Inflammatory macrophage (primary cell): ENCODE measurements at places on chromosomes 13 and 19.

DNA sequence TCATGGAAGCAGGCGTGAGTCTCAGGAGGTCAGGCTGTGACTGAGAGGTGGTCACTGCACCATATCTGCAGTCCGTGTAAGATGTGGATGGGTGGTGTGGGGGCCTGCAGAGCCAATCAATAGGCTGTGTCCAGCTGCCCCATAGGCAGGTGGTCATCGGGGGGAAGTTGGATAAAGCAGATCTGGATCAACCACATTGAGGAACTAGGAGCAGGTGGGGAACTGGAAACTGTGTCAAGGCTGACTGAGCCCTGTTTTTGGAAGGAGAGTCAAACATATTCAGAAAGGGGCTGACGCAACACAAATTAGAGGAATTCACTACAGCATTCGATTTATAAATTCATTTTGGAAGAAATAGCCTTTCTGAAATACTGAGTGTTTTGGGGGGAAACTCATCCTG lies 15.0 kb downstream of the CLEC4M start:
- peak; percentile 59 for DNase-seq

DNA sequence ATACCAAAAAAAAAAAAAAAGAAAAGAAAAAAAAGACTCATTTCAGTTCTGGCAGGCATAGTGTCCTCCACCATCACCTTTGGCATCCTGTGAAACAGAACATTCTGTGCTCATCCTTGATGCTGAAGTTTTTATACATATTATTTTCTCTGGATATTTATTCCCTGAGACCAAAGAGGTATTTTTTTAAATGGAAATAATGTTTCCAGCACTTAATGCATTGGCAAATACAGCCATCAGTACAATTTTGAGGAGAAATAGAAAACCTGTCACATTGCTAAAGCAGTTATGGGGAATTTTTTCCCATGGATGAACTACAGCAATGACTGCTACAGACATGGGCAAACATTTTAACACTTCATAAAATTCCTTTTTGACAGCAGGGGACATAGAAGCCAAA lies 312.4 kb downstream of the DNAJC15 start:
- DNase-seq: no peak

DNA sequence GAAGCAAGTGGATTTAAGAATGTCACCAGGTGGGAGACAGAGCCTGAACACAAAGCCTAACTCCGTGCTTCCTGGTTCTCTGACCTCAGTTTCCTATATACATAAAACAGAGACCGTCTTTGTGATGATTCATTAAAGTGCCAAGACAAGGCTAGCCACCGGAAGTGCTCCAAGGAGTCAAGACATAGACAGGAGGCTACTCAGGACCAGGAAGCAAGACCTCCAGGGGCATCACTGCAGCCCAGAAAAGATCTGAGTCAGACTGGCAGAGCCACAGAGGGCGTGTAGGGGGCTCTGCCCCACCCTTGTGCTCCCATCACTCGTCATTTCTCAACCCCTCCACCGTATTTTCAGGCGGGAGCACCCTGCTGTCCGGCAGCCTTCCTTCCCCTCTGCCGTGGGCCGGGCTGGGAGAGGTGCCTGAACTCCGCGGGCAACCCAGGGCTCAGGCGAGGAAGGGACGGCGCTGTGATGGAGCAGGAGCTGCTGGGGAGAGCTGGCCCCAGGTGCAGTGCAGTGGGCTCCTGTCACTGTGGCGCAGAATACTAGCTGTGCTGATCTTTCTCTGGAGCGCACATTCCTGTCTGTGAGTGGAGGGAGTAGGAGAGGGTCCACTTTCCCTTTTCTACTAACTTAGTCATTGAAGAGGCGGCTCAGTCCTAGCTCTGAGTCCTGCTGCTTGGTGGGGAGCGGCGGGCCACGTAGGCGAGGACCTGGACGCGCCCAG lies 134.7 kb upstream of the GPR12 start:
- DNase-seq: no peak

DNA sequence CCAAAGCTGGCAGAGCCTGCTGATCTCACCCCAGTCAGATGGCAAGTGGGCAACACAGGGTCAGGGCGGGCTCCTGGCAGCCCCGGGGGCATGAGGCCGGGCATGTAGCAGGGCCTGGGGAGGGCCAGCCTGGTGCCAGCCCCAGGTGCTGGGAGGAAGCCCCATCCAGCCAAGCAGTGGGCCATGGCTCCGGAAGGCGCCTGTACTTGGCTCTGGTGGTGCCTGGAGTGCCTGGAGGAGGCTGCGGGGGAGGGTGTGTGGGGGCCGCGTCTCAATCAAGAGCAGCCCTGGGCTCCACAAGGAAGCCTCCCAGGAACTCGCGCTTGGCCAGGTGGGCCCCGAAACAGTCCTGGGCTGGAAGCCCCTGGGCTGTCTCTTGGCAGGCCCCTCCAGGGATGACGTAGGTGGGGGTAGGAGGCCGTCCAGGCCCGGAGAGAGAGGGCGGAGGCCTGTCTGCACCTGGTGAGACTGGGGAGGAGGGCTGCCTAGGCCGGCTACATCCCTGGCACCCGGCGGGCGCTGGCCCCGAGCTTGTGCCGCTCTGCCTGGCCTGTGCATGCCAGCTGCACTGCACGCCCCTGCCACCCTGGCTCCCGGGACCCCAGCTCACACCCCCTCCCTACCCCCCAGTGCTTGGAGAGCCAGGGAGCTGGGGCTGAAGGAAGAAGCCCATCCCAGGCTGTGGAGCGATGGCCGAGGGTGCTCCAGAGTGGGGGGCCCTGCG lies 45.9 kb downstream of the COMP start:
- DNase-seq: no peak

GRCh38 chr13:40236566-40237168 lies 429.8 kb downstream of the FOXO1 start:
- DNase-seq: no peak

DNA sequence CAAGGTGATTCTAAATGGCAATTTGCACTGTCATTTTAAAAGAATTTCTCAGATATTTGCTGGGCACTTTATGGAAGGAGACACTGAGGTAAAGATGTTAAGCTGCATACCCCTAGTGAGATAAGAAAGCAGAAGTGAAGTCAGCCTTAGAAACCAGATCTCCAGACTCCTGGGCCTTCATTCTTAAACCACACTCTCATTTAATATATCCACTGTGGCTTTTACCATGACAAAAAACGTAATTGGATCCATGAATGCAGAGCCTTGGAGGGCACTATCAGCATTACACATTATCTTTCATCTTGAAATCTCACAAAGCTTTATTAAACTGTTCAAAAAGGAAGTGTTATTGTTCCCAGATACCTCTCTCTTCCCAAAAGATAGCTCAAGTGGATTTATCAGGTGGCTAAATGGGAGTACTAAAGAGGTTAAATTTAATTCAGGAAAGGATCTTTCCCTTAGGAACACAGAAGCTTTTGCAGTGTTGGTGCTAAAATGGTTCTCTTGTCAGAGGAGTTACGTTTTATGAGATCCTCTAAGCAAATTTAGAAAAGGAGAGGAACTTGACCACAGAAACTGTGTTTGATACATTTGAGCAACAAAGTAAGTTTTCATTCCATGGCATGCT lies 1060.4 kb downstream of the EFNB2 start:
- DNase-seq: no peak

DNA sequence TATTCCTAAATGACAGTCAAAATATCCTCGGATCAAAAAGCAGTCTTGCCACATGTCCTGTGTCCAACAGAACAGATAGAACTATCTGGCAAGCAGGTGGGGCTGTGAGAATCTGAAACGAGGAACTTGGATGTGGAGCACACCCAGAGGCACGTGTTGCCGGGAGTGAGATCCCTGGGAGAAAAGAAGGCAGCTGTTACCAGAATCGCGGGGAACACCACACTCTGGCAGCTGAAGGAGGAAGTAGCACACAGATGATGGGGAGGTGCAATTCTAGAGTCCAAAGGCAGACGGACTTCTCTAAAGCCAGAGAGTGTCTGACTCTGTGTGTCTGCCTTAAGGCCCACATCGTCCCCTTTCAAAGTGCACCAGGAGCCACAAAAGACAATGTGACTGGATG lies 22.3 kb downstream of the SLC7A1 start:
- peak; percentile 51 for DNase-seq

DNA sequence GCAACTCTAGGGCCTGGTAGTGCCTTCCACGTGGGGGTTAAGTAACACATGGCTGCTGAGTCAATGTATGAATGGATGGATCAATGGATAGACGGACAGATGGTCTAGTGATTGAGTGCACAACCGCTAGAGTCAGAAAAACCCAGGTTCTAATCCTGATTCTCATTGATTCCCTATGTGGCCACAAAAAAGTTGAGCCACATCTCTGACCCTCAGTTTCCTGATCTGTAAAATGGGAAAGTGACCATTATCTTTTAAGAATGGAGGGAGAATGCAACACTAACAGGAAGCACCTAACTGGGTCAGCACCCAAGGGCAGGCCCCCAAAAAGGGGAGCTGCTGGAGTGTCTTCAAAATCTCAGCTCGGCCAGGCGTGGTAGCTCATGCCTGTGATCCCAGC lies 2.6 kb downstream of the SMIM7 start:
- DNase-seq: no peak

- DNase-seq: no peak
Observed at GRCh38 chr13:110610955-110611595, 4.3 kb upstream of the NAXD start.

DNA sequence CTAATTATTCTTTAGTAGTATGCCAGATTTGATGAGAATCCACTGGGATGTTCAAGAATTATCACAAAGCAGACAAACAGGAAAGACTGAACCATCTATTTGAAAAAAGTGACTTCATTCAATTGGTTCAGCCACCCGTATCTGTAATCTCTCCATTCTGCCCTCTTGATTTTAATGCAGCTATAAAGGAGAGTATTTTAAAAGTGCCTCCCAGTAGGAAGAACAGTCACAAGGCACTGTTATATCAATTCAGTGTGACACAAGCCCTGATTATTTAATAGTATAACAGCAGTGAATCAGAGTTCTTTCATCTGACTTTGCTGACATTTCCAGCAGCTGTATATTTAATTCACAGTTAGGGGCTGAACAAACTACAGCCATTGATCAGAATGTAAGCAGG lies 77.3 kb upstream of the SLAIN1 start:
- no peak for DNase-seq

DNA sequence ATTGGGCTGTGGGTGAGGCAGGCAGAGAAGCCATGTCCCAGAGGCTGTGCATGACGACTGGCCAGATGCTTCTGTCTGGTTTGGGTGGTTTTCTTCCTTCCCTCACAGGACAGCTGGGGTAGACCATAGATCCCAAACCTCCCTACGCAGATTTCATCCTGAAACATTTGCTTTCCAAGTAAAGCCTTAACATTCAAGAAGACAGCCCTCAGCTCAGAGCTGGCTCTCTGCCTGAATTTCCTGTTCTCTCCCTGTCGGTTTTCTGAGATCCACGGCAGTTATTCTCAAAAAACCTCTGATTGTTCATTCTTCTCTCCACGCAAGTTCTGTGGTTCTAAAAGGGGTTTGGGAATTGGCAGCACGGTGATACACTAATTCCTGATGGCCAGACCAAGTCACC lies 25.3 kb downstream of the UQCRFS1 start:
- no peak for DNase-seq

DNA sequence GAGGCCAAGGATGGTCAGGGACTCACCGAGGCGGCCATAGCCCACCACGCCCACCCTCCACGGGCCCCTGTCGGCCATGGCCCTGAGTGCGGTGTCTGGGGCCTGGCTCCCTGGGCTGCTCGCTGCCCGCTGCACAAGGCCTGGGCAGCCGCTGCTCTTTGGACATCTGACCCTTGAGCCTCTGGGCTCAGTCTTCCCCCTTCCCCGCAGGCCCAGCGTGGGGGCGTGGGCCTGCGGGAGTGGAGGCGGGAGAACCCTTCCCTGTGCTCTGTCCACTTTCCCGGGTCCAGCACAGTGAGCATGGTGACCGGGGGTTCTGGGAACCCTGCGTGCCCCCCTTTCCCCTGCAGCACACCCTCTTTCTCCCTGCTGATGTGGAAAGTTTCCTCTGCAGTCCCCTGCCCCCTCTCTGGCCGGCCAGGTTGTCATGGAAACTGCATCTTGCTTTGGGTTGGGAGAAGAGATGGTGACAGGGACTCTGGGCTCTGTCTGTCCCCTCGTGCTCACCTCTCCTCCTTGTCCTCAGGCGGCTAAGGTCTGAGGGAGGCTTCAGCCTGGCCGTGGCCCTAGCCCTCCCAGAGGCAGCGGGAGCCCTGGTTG lies at the start of gene ASPDH:
TSS of gene ASPDH (minus strand) at position 168 of the 600 bp plus-strand sequence. CDS start at position 78, 90 bp downstream.
- no peak for DNase-seq

DNA sequence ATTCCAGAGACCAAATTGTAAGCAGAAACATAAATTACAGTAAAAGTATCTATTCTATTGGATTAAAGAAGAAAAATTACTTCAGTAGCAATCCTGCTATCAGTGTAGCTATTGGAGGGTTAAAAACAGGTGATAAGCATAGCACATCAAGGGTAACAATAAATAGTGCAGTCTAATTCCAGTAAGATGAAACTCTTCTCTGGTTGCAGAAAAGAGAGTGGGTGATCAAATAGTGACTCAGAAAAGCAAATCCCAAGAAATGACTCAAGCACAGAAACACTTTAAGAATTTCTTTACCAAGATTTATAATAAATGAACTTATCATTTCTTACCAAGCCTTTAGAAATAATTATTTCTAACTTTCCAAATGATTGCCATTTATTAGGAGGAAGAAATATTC lies 135.7 kb downstream of the LMO7 start:
- no peak for DNase-seq

- DNase-seq: peak; percentile 14
Observed at GRCh38 chr13:26677156-26677555, 83.4 kb downstream of the GPR12 start.

DNA sequence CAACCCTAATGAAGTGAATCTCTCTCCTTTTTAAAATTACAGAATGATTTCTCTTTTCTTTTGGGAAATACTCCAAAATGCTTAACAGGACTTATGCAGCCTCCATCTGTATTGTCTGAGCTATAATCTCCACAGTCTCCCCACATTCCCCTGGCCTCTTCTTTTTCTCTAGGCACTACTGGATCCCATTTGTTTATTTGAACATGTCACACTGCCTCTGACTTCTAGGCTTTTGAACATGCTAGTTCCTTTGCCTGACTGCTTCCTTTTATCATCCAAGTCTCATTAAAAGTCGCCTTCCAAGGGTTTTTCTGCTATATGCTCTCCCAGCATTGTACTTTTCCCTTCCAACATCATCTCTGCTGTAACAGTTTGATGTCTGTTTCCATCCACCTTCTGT lies 548.7 kb downstream of the PCDH9 start:
- no peak for DNase-seq
